ENCODE measurements at places on chromosomes 13 and 19. TPM values are rescaled to one million over a fixed set of nuclear protein-coding genes. Genes with fewer than 3 reads are reported as not detected.

CBLC gene
- 65.6 TPM for total RNA-seq

POLRMT gene
- 50.2 TPM for total RNA-seq

ZNF497 gene
- 1.9 TPM for total RNA-seq

ILF3 gene
- 271 TPM for total RNA-seq

- DNase-seq, result no peak
These were observed 23.1 kb upstream of the COG3 start for GRCh38 chr13:45441633-45442032.

DNA sequence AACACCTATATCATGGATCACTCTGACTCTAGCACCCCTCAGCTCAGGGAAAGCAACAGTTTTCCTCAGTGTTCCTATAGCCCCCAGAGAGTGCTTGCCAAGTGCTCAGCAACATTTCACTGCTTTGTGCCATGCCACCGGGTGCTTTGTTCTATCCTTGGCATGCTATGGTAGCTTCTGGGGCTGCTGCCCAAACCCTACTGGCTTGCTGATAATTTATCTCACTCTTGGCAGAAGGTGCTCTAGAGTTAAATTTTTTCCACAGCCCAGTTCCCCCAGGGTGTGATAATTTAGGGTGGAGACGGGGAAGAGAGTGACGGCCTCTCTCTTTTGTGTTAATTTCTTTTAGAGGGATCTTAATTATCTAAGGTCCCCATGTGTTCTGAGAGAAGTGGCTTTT lies 12.6 kb upstream of the CSNK1A1L start:
- DNase-seq, result no peak

Measured in colonic mucosa (tissue), 4 donors.